Smooth muscle cell of the coronary artery (primary cell): ENCODE measurements at places on chromosomes 1 and 21. TPM values are rescaled to one million over a fixed set of nuclear protein-coding genes. Genes with fewer than 3 reads are reported as not detected.

KDM5B gene
- total RNA-seq = 55.0 and 64.0 TPM in 2 replicates

RAP1GAP gene
- total RNA-seq = 0.12 and 0.23 TPM in 2 replicates

NBPF6 gene
- not detected in 2 replicates for total RNA-seq

NMNAT2 gene
- 2.2 and 2.9 TPM in 2 replicates for total RNA-seq

PRDX6 gene
- 175 and 194 TPM in 2 replicates for total RNA-seq

STRIP1 gene
- total RNA-seq = 35.9 and 61.7 TPM in 2 replicates

HPCAL4 gene
- not detected in 2 replicates for total RNA-seq

PEX19 gene
- 30.3 and 33.5 TPM in 2 replicates for total RNA-seq
